ENCODE measurements at places on chromosomes 13 and 19.

- no peak for DNase-seq
Observed at GRCh38 chr19:10395003-10395402, 8.3 kb downstream of the CDC37 start.

DNA sequence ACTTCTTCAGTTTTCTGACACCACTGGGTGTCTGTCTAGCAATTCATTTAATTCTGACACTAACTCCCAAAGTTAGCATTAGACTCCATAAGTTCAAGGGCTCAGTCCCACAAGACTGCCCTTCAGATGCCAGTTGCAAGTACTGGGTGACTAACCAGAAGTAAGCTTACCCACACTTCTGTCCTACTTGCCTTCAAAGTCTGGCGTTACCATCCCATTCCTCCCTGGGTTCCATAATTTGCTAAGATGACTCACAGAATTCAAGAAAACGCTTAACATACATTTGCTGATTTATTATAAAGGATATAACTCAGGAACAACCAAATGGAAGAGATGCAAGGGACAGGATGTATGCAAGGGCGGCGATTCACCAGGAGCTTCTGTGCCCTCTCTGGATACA, 45.5 kb upstream of the NPAS1 start:
- DNase-seq, result no peak

- DNase-seq, result peak; percentile 74
Observed at GRCh38 chr19:56105090-56105701, 15.9 kb downstream of the ZNF787 start.

DNA sequence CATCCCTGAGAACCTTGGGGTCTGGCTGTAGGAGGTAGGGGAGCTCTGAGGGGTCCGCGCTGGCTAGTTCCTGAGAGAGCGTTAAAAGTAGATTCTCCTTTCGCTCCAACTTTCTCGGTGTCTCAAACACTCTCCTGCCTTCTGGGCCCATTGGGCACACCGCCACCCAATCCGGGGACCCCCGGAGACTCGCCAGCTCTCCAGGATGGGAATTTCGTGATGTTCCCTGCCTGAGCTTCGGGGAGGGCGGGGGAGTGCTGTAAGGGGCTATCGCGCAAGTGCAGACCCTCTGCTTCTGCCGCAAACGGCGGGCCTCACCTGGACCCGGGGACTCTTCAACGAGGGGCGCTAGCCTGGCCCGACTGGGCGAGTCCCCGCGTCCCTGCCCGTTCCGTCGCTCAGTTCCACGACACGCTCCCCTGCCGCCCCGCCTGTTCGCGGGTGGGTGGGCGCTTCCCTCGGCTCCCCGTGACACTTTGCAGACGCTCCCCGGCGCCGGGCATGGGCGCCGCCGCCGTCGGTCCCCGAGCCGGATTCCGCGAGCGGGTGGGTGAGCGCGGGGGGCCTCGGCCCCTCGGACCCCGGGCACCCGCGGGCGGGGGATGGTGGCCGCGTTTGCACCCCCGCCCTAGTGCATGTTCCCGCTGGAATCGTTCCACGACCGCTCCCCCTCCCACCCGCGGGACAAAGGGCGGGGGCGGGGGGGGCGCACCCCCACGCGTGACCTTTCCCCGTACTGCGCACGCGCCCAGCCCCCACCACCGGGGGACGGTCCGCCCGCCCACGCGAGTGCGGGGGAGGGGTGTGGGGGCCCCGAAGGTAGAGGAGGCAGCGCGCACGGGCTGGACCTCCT, at the start of gene CCDC106:
Gene CCDC106, plus strand, starts transcription at position 481 of the 853 bp plus-strand sequence. CDS start 835 bp downstream, outside the sequence.
- DNase-seq, result peak; percentile 81

GRCh38 chr19:18737337-18737953, 53.7 kb downstream of the COMP start:
- DNase-seq, result no peak

- no peak for DNase-seq
Observed at GRCh38 chr13:52892925-52893324, 44.5 kb upstream of the PCDH8 start.

DNA sequence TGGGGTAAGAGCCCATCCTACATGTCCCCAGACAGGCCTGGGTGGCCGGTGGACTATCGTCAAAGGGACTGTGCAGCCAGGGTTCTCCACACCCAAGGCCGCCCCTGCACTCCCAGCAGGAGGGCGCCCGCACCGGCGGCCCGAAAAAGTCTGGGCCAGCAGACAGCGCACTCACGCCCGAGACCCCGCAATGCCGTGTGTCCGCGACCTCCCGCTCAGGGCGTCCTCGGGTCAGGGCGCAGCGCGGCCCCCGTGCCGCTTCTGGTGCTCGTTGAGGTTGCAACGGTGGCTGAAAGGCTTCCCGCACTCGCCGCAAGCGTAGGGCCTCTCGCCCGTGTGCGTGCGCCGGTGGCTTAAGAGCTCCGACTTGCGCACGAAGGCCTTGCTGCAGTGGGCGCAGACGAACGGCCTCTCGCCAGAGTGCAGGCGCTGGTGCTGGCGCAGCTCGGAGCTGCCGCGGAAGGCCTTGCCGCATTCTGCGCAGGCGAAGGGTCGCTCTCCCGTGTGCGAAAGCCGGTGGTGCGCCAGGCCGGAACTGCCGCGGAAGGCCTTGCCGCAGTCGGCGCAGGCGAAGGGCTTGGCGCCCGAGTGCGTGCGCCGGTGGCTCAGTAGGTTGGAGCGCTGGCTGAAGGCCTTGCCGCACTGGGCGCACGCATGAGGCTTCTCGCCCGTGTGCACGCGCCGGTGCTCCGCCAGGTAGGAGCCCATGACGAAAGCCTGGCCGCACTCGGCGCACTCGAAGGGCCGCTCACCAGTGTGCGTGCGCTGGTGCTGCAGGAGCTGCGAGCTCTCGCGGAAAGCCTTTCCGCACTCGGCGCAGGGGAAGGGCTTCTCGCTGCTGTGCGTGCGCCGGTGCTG, 2.8 kb upstream of the A1BG start:
- DNase-seq, result no peak

GRCh38 chr19:10402441-10403038, 802 bp downstream of the CDC37 start:
- peak; percentile 72 for DNase-seq

- DNase-seq, result no peak
Observed at GRCh38 chr19:14054099-14054498, 7.8 kb downstream of the PALM3 start.

DNA sequence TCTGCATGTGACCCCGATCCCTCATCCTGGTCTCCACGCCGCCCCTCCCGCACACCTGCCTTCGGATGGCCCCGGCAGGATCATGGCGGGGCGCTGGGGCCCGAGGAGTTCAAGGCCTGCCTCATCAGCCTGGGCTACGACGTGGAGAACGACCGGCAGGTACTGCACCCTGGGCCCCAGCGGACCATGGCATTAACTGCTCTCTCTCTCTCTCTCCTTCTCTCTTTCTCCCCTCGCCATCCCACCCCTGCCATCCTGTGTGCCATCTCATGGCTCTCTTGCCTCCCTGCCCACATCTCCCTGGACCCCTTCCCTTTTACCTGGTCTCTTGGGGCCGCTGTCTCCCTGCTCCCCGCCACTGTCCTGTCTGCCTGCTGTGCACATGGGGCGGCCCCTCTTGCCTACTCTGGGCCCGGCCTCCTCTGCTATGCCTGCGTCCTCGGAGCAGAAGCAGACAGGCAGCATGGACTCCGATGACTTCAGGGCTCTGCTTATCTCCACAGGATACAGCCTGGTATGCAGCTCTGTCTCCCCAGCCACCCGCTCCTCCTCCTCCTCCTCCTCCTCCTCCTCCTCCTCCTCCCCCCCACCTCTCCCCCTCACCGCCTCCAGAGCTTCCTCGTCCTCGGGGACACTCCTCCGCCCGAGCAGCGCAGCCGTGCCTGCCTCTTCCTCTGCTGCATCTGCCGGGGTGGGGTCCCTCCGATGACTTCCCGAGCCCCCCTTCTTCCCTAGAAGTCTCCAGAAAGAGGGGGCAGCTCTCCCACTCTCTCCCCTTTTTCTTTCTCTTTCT, 16.2 kb downstream of the CAPN12 start:
- peak; percentile 61 for DNase-seq

DNA sequence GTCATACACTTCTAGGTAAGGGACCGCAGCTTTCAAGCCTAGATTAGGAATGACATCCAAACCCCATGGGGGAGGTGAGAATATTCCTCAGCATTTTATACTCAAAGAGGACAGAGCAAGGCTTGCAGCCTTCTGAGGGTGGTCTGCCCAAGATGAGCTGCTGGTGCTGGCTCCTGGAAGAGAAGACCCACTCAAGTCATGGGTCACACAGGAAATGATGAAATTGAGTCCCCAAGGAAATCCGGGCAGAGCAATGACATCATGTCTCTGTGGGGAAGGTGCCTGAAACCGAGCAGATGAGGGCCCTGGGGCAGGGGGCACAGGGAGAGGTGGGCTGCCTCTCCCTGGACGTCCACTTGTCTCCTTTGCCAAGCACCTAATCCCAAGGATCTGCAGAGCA, 468.7 kb downstream of the TSHZ3 start:
- no peak for DNase-seq

DNA sequence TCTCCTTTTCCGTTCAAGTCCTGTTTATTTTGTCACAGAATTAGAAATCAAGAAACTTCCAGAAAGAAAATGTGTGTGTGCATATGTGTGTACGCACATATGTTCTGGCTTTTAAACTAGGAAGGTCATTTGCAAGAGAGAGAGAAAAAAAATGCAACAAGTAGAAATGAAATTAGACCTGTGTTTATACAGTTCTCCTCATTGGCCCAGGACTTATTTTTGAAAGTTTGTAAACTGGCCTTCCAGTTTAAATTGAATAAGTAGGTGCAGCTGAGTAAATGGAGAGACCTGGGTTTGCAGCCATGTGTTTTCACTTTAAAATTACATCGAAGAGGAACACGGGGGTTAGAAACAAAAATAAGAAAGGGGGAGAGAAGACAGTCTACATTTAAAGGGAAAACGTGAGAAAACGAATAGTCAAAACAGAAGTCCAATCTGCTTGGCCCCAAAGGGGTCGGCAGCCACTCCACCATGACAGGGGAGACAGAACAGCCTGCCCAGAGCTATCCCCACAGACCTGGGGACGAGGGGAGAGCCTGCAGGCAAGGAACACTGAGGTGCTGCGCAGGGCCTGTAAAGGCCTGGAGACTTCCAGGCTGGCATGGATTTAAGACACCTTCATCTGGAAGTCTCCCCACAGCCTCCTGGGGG, 216.8 kb upstream of the MAB21L1 start:
- DNase-seq, result no peak

GRCh38 chr19:38134540-38135149, 89.4 kb downstream of the DPF1 start:
- peak; percentile 37 for DNase-seq

DNA sequence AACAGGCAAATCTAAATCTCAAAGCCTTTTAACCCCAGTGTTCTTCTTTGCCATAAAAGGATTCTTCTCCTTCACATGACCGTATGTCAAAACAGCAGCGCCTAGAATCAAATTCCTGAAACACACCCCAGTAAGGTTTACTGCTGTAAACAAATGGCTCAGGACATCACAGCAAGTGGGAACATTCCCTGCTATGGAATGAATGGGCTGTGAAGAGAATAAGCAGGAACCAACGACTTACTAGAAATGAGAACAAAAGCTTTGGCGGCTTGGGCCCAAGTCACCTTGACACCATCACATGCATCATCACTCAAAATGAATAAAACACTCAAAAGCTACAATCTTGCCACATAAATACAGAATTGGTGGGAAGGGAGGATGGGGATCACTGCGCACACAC, 80.4 kb upstream of the SPATA13 start:
- no peak for DNase-seq

GRCh38 chr13:24228852-24229458, 68.4 kb downstream of the SPATA13 start:
- no peak for DNase-seq

DNA sequence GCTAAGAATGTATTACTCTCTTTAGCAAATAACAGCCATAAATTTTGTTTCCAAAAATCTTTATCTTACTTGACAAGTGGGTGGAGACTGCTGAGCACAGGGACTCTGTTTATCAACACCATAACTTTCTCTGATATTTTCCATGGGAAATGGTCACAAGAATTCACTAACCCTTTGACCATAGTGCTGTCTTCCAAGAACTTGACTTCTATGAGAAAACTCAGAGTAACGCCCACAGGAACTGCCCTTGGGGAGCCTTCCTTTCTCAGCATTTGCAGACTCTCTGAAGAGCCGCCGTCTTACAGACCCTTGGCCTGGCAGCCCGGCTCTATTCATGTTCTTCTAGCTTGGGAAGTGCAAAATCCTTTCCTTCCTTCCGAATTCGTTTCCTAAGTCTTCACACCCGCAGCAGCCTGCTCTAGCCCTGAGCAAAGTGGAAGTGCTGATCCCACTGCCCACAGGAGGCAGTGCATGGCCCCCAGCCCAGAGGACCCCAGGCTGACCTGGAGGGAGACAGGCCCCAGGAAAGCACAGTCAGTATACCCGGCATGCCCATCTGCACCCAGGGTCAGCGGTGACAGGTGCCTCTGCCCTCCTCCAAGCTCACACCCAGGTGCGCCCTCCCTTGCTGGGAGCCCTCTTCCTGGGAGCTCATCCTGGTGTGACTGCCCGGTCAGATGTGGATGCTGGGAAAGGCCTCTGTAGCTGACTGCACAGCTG, 10.2 kb downstream of the GAS6 start:
- no peak for DNase-seq

GRCh38 chr13:109998684-109999533, 212.5 kb upstream of the IRS2 start:
- DNase-seq, result no peak

GRCh38 chr13:27621116-27621365, 651 bp upstream of the POLR1D start:
- DNase-seq, result no peak
